Stimulated activated CD4-positive, alpha-beta T cell treated with anti-CD3 and anti-CD28 coated beads, Interleukin-1b, Interleukin-23, amount 100 ng/mL, for 1 hour (primary cell): ENCODE measurements at places on chromosomes 12 and 14.

DNA sequence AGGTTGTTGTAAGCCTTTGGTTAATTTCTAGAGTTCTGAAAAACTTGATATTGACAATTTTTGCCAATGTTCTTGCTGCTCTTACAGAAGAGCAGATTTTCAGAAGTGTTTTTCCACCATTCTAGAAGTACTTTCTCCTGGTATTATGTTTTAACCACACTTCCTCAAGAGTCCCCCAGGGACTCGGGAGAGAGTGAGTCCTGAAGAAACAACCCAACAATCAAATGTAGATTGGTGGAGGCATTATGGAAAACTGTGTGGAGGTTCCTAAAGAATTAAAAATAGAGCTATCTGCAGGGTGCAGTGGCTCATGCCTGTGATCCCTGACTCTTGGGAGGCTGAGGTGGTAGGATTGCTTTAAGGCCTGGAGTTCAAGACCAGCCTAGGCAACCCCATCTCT lies 26.7 kb downstream of the OR10P1 start:
- no peak for DNase-seq

- DNase-seq = no peak
Observed at GRCh38 chr12:70553391-70553859, 83.8 kb downstream of the PTPRB start.

GRCh38 chr14:73789989-73790581 lies 61.5 kb upstream of the PTGR2 start:
- no peak for DNase-seq

- no peak for DNase-seq
Observed at GRCh38 chr14:71089971-71090370, 182.7 kb downstream of the PCNX1 start.

GRCh38 chr12:5648692-5649359 lies 216.9 kb downstream of the NTF3 start:
- no peak for DNase-seq

DNA sequence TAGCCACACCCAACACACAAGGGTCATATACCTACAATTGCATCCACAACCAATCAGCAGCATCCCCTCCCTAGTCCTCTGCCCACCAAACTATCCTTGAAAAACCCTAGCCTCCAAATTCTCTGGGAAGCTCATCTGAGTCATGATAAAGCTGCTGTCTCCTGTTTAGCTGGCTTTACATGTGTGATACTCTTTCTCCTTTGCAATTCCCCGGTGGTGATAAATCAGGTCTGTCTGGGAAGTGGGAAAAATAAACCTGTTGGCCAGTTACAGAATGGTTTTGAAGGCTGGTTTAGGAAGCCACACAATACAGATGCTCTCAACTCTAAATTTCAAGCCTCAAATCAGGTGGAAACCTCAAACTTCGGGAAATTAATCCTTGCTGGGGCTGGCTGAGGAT lies 41.9 kb downstream of the TMEM132D start:
- no peak for DNase-seq
